Pons (tissue), 1 donor: ENCODE measurements at places on chromosomes 16 and 17.

- DNase-seq = no peak
Observed at GRCh38 chr16:17265154-17265553, 205.6 kb downstream of the XYLT1 start.

GRCh38 chr17:5565808-5566207 lies 18.5 kb downstream of the NLRP1 start:
- no peak for DNase-seq

DNA sequence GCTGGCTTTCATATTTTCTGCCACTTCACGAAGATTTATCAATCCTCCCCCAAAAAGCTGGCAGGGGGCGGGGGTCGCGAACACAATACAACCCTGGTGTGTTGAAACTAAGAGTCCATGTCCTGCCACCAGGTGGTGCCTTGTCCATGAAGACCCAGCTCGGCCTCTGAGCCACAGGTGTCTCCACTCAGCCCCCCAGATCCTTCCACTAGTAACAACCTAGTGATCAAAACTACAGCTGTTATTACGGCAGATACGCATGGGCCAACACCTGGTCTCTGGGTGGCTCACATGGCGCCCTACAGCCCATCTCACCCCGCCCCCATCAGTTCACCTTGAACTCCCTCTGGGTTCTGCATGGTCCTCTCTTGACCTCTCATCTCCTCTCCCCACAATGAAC lies 27.7 kb downstream of the USP7 start:
- DNase-seq = no peak

- DNase-seq = no peak
Observed at GRCh38 chr17:30599428-30600059, 122.3 kb downstream of the GOSR1 start.

GRCh38 chr17:3957735-3958599 lies 6.3 kb downstream of the ATP2A3 start:
- no peak for DNase-seq

- no peak for DNase-seq
Observed at GRCh38 chr16:57690782-57691471, 3.7 kb upstream of the DRC7 start.
